ENCODE measurements at places on chromosomes 12 and 14.

- DNase-seq, result no peak
These were observed 147.8 kb upstream of the PLEKHA5 start for GRCh38 chr12:18981732-18982131.

GRCh38 chr14:88821888-88822287 is 2.6 kb upstream of the TTC8 start:
- no peak for DNase-seq

DNA sequence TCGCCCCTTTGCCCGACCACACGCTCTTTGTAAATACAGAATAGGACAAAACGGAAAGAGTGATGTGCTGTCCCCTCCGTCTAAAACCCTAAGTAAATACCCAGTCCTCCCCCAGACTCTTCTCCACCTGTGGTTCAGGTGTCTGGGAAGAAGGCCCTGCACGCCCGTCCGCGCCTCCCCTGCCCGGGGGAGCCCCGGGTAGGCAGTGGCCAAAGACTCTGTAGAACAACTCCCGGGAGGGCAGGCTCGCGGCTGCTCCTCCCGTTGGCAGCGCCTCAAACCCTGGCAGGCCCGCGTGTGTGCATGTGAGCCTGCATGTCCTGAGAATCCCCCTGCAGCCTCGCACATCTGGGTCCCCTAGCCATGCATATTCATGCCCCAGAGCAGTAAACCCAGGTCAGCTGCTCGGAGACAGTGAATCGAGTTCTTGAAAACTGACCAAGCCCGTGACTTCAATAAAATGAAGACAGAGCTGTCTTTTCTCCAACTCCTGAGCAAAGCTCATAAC is 165.8 kb downstream of the MON2 start:
- peak; percentile 83 for DNase-seq

DNA sequence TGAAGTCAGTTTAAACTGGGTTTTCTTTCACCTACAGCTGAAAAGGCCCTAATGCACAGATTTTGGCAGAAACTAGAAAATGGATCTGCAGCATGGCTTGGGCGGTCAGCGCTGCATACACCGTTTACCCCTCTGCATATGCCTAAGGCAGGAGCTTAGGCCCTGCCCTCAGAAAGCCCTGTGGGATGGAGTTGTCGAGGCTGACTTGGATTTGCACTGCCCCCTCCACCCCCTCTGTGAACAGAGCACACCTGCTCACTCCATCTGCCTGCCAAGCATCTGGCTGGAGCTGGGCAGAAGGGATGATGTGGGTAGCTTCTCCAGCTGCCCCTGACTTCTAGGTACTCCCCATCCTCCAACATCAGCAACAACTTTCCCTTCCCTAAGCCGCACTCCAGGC is 41.9 kb downstream of the TTC7B start:
- DNase-seq, result no peak

GRCh38 chr12:2149091-2149490 is 96.3 kb downstream of the CACNA1C start:
- no peak for DNase-seq

DNA sequence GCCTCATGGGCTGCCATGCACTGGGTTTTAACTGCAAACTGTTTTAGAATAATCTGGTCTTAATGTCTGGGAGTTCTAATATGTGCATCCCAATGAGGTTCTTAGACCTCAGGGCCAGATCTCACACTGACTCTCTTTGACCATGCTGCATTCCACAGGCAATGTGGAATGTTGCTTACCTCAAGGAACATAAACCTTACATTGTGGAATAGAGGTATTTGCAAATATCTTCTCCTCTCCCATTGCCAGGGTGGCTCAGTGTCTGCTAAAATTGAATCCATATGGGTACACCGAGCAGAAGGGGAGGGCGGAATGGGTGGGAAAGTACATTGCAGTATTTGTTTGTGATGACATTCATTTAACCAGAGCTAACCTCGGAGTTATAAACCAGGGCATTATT is 78.6 kb downstream of the CHST11 start:
- no peak for DNase-seq

- DNase-seq, result no peak
These were observed 254.0 kb upstream of the USP15 start for GRCh38 chr12:62006076-62006732.

DNA sequence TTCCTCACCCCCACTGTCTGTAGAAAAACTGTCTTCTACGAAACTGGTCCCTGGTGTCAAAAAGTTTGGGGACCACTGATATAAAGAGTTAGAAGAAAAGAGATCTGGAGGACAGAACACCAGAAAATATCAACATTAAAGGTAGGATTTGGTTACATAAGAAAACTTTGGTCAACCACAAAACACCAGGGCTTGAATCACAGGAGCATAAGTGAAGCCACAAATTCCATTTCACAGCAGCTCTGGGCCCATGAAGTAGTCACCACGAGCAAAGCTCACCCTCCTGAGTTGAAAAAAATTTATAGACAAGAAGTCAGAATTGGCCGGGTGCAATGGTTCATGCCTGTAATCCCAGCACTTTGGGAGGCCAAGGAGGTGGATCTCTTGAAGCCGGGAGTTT is 19.4 kb downstream of the RALGAPA1 start:
- DNase-seq, result no peak

- no peak for DNase-seq
These were observed 387.5 kb downstream of the BCAT1 start for GRCh38 chr12:24561411-24561871.

DNA sequence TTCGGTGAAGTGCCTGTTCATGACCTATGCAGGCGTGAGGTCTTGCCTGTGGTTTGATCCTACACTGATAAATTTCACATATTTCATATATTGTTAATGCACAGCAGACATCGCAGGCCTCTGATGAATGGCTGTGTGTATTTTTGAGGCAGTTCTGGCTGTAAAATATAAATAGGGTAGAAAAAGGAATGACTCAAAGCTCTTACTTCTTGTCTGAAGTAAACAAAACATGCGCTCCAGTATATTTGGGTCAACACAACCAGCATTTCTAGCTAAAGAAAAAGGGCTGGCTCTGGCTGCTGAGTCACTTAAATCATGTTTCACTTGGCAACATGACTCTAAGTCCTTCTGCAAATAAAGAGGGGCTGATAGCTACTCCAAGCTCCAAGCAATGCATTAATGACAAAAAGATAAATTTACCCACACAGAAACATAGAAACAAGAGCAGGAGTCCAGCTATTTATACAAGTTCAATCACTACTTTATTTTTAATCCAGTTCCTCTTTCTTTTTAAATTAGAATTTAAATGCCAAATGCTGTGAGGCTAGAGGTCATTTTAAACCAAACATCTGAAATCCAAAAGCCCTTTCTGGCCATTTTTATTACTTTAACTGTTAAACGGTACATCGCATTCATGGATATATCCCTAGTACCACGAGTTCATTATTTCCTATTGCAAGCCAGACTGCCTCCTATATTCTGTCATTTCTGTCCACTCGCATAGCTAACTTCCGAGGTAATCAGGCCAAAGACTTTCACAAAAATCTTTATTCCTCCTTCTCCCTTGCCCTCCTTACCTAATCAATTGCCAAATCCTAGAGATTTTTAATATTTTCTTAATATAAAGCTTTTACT is 54.3 kb upstream of the TMCC3 start:
- DNase-seq, result no peak

DNA sequence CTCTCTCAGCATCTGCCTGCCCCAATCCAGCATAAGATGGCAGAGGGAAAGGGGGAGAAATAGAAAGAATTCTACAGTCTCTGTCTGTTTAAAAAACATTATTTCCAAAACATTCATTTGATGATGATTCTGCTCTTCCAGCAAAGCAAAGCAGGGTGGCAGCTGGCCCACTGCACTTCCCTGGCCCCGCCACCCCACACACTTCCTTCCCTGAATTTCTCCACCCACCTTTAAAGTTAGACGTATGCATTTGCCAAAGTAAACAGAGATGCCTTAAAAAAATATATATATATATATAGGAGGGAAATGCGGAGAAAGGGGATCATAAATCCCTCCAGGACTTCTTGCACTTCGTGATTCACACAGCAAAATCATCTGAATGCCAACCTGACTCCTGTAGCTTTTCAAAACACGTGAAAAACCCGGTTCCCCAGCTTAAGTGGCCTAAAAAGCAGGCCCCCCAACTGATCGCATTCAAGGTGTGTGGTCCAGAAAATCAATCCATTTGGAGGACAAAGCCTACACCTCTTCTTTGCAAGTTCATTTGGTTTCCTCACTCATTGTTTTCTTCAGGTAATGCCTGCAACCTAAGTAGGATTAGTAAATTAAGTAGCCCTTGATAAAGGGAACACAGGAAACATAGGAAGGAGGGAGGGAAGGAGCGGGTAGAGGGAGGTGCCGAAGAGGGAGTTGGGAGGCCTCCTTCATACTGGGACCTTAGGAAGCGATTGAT is 68.8 kb downstream of the LLPH start:
- no peak for DNase-seq

DNA sequence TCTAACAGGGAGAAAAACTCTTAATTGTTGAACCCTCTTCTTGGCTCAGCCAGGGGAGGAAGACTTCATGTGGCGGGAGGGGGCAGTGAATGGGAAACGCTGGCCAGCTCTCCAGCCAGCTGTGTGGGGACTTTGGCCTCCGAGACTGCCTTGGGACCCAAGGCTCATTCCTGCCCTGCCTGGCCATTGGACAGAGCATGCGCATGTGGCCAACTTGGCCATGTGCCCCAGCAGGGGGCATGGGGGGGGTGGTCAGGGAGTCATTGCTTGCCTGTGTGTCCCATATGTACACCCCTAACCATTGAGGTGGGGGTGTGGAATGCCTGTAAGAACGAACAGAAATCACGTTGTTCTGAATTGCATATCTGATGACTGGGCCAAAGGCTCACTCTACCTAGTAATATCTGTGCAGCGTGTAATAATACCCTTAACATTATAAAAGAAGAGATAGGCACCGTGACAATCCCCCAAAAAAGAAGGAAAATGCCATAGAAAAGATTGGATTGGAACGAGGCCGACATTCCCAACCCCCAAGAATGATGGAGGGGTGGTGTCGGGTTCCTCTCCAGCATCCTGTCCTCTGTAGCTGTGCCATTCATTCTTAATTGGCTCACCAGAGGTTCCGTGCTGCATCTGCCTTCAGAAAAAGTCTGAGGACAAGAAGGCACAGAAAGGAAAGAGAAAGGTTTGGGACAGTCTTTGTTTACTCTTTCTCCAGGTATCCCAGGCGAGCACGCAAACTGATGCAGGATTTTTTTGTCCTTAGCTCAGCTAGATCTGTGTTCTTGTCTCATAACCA is 3.5 kb upstream of the FAR2 start:
- DNase-seq, result no peak

GRCh38 chr12:23088594-23088993 is 463.6 kb downstream of the ETNK1 start:
- no peak for DNase-seq

DNA sequence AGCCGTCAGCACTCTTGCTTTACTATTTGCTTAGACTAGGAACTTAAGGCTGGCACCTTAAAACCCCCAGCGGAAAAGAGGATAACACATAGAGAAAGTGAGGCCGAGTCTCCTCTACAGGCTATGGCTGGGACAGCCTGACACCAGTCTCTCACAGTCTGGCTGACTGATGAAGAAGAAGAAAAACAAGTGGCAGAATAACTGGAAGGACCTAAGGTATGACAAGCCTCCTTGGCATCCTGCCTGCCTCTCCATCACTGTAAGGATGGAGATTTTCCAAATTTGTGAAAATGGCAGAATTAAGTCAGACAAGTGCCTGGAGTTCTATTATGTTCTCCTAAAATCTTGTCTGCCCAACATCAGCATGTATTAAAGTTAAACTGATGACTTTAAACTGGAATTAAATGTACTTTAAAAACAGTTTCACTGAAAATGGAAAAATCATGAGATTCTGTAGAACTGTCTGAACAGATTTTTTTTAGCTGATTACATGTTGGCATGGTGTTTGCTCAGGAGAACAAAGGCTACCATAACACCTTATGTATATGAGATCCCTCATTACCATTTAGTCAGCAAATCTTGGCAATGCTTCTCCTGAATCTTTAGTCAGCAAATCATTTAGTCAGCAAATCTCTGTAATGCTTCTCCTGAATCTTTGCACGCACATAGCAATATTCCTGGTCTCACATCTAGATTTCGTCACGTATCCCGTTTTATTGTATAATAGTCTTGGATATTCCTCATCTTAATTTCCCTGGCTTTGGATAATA is 140.3 kb upstream of the AEBP2 start:
- DNase-seq, result no peak

DNA sequence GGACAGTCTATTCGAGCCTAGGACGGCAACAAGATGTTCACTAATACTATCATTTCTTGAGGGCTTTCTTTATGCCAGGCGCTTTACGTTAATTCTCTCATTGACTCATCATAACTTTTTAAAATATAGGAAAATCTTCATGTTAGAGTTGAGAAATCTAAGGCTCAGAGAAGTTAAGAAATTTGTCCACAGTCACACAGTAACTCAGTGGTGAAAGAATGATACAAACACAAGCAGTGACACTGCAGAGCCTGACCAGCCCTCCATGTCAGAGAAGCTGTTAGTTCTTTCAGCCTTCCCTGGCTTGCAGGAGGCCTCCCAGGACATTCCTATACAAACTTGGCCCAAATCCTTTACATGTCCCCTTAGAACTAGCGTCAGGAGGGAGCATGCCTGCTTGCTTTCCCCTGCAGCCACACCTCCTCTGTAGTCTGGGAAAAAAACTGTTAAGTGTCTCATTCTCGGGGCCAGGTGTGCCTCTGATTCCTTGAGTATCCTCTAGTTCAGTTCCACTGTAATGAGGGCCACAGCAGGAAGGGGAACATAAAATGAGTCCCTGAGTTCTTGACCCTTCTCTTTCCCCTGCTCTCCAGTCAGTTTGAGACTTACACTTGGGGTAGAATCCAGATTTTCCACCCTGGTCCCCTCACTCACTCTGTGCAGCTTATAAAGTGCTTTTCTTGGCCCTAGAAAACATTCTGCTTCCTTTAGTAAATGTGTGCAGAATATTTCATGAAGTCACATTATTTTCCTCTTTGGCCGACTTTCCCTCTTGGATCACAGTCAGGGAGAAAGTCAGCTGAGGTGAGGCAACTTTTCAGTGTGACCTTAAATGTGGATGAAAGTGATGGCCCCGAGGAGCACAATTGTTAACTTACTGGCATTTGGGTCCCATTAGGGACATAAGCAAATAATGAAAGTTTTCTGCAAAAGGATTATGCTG is 152.2 kb upstream of the HIF1A start:
- DNase-seq, result no peak

- no peak for DNase-seq
These were observed 211.9 kb upstream of the LHX5 start for GRCh38 chr12:113683574-113683973.

- DNase-seq, result no peak
These were observed 115.1 kb downstream of the TTC7B start for GRCh38 chr14:90700933-90701776.

All from left forelimb (tissue), 1 donor.